ENCODE measurements at places on chromosomes 16 and 17. TPM values are rescaled to one million over a fixed set of nuclear protein-coding genes. Genes with fewer than 3 reads are reported as not detected.

The KCNJ16 gene
- total RNA-seq = 6.9 TPM

The TMIGD1 gene
- not detected for total RNA-seq

The COX4I1 gene
- 228 TPM for total RNA-seq

The DOC2A gene
- total RNA-seq = 11.8 TPM

The TMC8 gene
- 0.41 TPM for total RNA-seq

The CFAP119 gene
- total RNA-seq = 3.3 TPM

The FBXW10 gene
- 0.82 TPM for total RNA-seq

The KCNH6 gene
- not detected for total RNA-seq

The KLHL36 gene
- total RNA-seq = 60.3 TPM

The SMIM22 gene
- not detected for total RNA-seq

The SECTM1 gene
- total RNA-seq = 4.9 TPM

The KRT32 gene
- not detected for total RNA-seq

The ZG16B gene
- not detected for total RNA-seq

The ZNF267 gene
- 10.2 TPM for total RNA-seq

The SLC12A3 gene
- not detected for total RNA-seq

The ANKFN1 gene
- total RNA-seq = 2.4 TPM

The ZFP3 gene
- 9.4 TPM for total RNA-seq

The TEKT1 gene
- total RNA-seq = 0.41 TPM

The TPSG1 gene
- total RNA-seq = not detected

The FAM20A gene
- 2.4 TPM for total RNA-seq

The ADCY9 gene
- 6.5 TPM for total RNA-seq

The RNF227 gene
- total RNA-seq = 8.2 TPM

The CA4 gene
- 0.41 TPM for total RNA-seq

The DHX8 gene
- 40.8 TPM for total RNA-seq

Data from frontal cortex (tissue), 4 donors.